ENCODE measurements at places on chromosomes 11 and 22. TPM values are rescaled to one million over a fixed set of nuclear protein-coding genes. Genes with fewer than 3 reads are reported as not detected.

The SCUBE2 gene
- 3.5 TPM for total RNA-seq

The FAM83F gene
- total RNA-seq = not detected

The GLB1L3 gene
- not detected for total RNA-seq

The ABCC8 gene
- not detected for total RNA-seq

The ZNF143 gene
- 20.5 TPM for total RNA-seq

The OR52A1 gene
- total RNA-seq = not detected

The JAML gene
- total RNA-seq = not detected

The MS4A6A gene
- total RNA-seq = not detected
